Activated T-cell treated with anti-CD3 and anti-CD28 coated beads for 4 hours (primary cell): ENCODE measurements at places on chromosomes 12 and 14.

DNA sequence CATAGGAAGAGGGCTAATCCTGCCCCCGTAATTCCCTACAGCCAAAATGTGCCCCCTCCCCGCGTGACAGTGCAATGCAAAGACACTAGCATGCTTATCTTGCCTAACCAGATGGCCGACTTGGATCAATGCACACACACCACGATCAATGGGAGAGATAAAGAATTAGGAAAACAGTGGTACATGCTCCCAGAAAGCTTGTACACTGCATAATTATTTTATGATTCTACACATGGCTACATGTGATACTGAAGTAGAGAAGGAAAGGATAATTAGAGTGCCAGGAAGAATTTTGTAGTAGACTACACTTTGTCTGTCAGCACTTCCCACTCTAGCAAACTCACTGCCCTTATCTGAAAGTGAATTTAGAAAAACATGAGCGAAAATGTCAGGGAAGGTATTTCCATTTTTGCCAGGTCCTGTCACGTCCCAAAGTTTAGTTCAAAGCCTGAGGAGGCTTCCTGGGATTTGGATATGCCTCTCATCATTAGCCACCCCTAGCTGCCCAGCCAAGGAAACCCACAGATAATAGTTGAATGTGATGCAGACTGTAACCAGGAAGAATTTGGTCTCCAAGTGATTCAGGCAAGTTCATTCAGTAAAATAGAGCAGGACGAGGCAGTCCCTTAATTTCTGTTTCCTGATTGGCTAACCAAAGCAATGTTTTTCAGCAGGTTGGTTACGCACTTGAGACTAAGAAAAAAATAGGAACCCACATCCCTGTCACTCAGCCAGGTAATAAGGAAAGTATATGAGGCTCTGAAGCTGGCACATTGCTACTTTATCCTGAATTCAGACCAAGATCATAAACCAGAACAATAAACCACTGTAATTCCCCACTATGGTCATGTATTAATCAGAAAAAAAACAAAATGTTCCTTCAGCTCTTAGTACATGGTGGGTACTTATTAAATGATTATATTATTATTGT is 199.6 kb upstream of the OTX2 start:
- no peak for DNase-seq

- DNase-seq = no peak
These were observed 333.2 kb upstream of the MDGA2 start for GRCh38 chr14:48008646-48009045.

- no peak for DNase-seq
These were observed 88.5 kb upstream of the HSPB8 start for GRCh38 chr12:119090276-119090675.

- DNase-seq = no peak
These were observed 66.0 kb upstream of the GALNT9 start for GRCh38 chr12:132395192-132395907.

- DNase-seq = no peak
These were observed 752.2 kb downstream of the FSCB start for GRCh38 chr14:43754838-43755237.

GRCh38 chr14:24013654-24014514 is 25.2 kb downstream of the DHRS4L2 start:
- DNase-seq = peak; percentile 43
